ENCODE measurements at places on chromosomes 2 and 18.

GRCh38 chr2:127829845-127830246, 18.9 kb upstream of the WDR33 start:
- peak; percentile 91 for DNase-seq

- no peak for DNase-seq
Measured at GRCh38 chr2:33496726-33497125, 20.3 kb downstream of the RASGRP3 start.

DNA sequence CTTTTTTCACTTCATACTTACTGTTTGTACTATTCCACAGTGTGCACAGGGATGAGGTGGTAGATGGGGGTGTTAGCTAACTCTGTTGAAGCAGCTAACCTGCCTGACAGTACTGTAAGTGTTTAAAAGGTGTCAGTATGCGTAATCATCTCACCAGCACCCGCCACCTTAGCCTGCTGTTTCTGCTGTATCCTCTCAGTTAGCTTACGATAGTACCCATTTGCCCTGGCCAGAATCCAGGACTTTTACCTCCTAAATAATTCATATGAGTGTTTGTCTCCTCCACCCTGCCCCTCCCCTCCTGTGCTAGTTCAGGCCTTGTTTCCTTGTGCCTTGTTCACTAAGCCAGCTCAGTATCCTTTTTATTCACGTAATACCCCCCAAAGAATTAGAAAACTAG, 34.2 kb downstream of the TRAPPC12 start:
- no peak for DNase-seq

DNA sequence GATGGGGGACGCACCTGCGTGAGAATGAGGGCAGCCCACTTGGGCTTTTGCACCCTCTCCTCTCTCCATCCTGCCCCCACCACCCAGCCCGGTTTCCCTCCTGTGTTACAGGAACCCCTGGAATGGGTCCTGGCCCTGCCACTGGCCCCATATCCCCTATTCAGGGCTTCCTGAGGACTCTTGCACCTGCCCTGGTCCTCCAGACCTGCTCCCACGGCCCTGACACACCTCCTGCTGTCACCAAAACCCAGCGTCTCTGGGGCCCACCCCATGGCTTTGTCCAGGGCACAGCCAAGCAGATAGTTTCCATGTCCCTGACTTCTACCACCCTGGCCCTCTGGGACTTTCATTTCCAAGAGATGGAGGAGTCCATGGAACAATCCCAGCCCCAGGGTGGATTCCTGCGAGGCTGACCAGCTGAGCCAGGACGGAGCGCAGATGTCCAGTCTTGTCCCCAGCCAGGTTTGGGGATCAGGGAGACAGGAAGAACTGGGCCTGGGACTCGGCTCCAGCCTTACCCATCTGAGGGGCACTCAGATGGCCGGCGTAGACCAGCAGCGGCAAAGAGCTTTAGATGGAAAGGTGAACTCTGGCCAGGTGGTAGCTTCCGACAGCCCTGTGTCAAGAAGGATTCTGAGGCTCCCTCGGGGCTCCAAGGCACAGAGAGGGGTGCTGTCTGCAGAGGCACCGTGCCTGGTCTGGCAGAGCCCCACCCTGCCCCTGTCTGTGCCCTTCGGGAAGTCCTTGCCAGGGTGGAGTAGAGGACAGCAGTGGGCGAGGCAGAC, 12.0 kb downstream of the GPR35 start:
- peak; percentile 38 for DNase-seq

GRCh38 chr2:164084066-164084465, 348.3 kb upstream of the FIGN start:
- no peak for DNase-seq

- no peak for DNase-seq
Measured at GRCh38 chr2:112722816-112723546, 2.2 kb downstream of the NT5DC4 start.

DNA sequence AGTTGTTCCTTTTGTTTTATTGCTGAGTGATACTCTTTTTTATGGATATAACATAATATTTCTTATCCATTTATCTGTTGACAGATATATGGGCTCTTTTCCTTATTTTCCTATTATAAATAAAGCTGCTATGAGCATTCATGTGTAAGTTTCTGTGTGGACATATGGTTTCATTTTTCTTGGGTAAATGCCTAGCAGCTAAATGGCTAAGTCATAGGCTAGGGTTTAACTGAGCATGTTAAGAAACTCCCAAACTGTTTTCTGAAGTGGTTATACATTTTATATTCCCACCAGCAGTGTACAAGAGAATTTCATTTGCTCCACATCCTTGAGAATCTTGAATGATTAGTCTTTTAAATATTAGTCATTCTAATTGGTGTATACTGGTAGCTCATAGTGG, 786.6 kb upstream of the CDH2 start:
- DNase-seq: no peak

DNA sequence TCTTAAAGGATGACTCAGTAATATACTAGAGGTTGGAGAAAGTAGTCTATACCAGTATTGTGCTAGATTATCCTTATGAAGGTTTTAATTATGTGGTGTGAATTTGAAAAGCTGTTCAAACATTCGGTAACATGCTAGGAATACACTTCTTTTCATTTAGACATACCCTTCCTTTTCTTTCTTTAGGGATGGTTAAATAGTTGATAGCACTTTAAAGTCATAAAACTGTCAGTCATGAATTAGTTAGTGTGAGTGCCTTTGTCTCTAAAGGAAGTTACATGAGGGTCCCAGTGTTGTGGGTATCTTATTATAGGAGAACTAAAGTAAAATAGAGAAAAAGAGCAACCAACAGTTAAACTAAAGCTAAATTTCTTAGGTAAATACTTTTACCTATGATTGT, 149.3 kb downstream of the CSRNP3 start:
- DNase-seq: no peak

DNA sequence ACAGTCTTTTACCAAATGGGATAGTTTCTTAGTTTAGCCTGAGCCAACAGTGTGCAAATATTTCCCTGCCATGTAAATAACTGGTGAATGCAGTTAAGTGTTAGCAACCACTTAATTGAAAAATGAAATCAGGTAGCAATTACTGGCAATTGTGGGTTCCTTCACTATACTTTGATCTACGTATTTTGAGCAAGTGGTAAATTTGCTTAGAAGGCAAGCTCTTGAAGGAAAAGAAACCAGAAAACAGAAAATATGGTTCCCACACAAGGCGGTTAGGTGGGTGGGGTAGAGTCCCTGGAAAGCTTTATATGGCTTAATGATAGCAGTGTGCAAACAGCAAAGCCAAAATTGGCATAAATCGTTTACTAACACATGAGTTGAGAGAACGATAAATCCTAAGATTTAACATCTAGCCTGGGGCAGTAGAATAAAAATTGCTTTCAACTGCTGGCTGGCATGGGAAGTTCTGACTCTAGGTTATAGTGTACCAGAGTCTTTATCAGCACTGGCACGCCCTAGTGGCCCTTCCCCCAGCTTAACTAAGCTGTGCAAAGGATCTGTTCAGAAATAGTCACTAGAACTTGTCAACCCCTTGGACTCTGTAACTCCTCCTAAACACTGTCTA, 17.0 kb downstream of the SLC9A2 start:
- DNase-seq: no peak

GRCh38 chr2:64760128-64760527, 106.4 kb upstream of the SERTAD2 start:
- DNase-seq: no peak

GRCh38 chr2:108927936-108928659, 60.9 kb downstream of the EDAR start:
- peak; percentile 16 for DNase-seq

GRCh38 chr2:12507295-12507694, 209.4 kb upstream of the TRIB2 start:
- DNase-seq: peak; percentile 64

DNA sequence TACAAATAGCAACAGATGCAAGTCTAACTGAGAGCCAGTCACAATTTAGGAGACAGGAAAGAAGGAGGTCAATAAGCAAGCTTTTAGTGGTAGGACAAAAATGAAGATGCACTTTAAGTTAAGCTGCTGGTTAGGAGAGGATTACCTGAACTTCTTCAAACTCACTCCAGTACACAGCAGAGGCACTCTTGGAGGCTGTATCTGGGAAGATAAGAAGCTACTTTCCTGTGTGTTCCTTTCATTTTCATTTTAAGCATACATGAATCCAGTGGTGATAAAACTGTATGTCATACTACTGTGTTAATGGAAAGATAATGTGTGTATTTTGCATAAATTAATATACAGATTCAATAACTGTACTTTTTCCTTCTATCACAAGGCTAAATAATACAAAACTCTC, 49.6 kb downstream of the HYCC2 start:
- no peak for DNase-seq

DNA sequence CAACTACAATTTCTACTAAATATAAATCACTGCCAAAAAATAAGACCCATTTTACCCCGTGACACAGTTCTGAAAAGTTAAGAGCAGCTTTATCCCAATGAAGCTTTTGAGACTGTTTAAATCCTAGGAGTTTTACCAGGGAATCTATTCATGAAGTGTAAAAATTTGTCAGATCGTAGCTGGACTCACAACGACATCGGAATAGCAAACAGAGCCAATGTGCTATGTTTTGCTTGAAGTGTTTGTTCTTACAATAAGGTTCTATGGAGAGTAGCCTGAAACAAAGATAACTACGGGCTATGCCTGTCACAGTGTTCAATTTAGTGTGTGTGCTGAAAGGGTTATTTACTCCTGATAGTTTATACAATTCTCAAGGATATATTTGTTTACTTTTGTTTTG, 78.5 kb upstream of the L3MBTL4 start:
- no peak for DNase-seq

DNA sequence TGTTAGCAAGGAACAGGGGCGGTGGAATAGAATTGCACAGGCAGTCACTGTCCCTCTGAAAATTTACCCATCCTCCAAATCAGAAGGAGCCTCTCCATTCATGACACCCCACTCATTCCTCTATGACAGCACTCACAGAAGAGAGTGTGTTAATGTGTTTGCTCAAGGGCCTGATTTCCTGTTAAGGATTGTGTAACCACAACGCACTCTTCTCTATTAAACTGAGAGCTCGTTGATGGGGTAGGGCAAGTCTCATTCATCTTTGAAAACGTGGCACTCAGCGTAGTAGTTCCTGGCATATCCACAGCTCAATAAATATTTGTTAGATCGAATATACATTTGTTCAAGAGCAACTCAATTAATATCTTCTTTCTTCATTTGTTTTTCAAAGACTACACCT, 106.4 kb downstream of the VAPA start:
- DNase-seq: no peak

DNA sequence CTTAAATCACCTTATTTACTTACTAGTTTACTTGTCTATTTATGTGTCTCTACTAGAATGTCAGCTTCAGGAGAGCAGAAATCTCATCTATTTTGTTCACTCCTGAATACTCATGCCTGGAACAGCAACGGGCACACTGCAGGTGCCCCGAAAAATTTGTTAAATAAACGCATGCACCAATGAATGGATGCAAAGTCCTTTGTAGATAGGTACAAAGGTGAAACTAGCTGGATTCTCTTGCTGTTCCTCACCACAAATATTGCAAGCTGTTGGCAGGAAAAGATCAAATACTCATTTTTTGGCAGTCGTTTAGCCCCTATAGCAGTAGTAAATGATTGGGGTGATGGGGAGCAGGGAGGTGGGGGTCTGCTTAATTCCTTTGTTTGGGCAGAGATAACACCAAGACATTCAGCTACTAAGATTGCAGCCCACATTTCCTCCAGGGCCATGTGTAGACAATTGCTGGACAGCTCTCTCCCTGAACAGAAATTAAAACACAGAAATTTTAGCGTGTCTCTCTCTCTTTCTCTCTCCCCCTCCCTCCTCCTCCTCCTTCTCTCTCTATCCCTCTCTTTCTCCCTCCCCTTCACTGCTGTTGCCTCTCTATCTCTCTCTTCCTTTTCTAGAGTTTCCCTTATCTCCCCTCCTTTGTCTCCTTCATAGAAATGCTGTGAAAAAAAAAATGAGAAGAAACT, 5.4 kb downstream of the MARCHF4 start:
- no peak for DNase-seq

GRCh38 chr2:225995796-225996461, 596.4 kb downstream of the NYAP2 start:
- no peak for DNase-seq

DNA sequence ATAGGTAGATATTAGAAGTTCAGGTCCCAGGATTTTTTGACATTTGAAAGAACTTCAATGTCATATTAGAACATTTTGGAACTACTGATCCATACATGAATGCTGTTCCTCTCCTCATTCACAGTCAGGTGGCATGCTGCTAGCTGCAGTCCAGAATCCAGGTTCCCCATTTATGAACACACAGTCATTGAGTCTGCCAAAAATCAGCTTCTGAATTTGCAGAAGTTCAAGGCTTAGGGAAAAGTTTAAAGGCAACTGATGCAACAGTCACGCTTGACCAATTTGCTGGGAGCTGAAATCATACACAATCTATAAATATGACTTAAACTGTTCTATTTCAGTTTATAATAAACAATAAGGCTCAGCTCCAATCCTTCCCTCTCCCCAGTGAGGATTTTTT, 17.3 kb upstream of the TTR start:
- DNase-seq: no peak

DNA sequence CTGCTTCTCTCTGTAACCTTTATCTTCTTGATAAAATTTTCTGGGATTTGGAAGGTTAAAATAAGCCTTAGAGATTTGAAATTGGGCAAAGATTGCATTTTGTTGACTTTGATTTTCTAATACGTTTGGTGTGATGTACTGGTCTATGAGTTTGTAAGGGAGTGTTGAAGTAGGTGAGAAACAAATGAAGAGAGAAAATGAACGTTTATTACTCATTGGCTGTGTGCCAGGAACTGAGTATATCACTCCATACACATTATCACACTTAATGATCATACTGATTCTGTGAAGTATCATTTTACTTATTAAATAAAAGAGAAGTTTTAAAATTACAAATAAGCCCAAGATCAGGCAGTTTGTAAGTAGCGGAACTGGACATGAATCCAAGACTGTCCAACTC, 795.1 kb upstream of the ZEB2 start:
- DNase-seq: no peak

DNA sequence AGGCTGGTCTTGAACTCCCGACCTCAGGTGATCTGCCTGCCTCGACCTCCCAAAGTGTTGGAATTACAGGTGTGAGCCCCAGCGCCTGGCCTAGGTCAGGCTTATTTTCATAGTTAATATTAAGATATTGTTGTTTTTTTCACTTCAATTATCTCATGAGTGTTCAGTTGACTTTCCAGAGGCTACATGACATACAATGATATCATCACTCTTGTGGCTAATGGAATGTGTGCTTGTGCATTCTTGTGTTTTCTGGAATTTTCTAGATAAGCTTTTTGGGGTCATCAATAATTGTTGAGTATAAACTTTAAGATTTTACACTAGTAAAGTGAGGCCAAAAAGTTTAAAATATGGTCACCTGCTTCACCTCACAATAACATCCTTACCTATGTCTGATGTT, 180.9 kb downstream of the FIGN start:
- no peak for DNase-seq

- DNase-seq: no peak
Measured at GRCh38 chr2:122366969-122367645, 611.7 kb downstream of the TSN start.

GRCh38 chr2:240789501-240790369, 30.3 kb downstream of the KIF1A start:
- no peak for DNase-seq

DNA sequence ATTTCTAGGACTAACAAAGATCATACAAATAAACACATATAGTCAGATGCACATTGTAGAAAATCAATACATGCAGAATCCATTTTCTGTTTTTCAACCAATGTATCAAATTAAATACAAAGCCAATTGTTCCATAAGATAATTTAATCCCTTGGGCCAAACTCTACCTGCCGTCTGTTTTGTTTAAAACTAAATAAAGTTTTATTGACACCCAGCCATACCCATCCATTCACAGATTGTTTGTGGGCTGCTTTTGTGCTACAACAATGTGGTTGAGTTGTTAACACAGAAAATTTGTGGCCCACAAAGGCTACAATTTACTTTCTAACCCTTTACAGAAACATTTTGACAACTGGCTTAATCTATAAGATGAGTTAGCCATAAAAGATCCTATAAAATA, 484.0 kb upstream of the ID2 start:
- DNase-seq: no peak

Measured in CD8-positive, alpha-beta T cell (primary cell).